ENCODE measurements at places on chromosomes 12 and 14.

GRCh38 chr12:54229624-54230212 lies 40.9 kb upstream of the SMUG1 start:
- no peak for DNase-seq

DNA sequence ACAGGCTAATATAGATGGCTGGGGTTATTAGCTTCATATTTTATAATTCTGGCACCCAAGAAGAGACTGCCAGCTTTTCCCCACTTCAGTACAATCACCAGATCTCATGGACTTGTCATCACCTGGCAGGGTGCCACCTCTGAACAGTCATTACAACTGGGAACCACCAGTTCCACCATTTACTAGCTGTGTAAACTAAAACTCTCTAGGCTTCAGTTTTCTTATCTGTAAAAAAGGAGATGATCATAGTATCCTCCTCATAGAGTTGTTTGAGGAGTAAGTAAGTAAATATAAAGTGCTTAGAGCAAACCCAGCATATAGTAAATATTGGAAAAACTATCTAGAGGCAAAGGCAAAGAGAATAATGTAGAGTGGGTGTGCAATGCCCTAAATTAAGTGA lies 19.3 kb downstream of the CPNE8 start:
- no peak for DNase-seq

GRCh38 chr14:101128478-101129321 lies 225.2 kb upstream of the RTL1 start:
- DNase-seq, result no peak

DNA sequence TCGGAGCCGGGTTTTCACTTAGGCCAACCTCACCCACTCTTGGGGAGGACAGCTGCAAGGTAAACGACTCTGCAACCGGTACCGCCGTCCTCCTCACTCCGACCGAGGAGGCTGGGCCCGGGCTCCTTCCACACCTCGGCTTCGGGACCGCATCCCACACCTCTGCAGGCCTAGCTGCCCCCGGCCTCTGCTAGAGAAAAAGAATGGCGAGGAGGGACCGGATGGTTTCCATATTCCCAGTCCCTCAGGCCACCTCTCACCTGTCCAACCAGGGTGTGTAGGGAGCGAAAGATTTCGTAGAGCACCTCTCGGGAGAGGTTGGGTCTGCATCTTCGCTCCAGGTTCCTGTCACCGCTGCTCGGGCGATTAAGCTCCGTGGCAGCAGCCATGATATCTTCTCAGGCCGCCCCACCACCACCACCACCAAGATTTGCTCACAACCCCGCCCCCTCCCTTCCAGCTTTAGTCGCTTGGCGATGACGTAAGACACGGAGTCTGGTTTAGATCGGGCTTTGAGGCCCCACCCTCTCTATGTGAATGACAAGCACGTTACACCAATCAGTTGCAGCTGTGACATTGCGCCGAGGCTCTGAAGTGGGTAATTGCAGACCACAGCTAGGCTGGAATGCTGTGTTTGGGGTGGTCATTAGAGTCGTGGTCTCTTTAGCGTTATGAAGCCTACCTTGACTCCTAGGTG lies at the start of gene MBIP:
Gene MBIP (minus strand): TSS at position 438 of the 697 bp plus-strand sequence. CDS start 49 bp downstream, at position 389.
- DNase-seq, result peak; percentile 83

- DNase-seq, result no peak
These were observed 8.5 kb upstream of the STON2 start for GRCh38 chr14:81408595-81408994.

DNA sequence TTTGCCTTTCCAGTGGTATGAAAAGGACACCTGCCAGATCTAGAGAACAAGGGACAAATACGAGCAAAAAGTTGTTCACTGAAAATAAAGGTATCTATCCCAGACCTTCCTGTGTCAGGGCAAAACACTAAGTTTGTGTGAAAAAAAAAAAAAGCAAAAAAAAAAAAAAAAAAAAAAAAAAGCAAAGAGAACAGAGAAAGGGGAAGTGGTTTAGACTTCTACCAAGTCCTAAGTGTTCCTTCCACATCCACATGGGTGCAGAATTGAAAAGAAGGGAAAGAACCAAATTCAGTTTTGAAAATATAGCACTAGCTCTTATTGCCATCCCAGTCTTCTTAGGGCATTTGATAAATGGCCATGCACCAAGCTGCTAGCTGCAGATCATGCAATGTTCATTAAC lies 41.7 kb downstream of the ZCRB1 start:
- DNase-seq, result no peak

DNA sequence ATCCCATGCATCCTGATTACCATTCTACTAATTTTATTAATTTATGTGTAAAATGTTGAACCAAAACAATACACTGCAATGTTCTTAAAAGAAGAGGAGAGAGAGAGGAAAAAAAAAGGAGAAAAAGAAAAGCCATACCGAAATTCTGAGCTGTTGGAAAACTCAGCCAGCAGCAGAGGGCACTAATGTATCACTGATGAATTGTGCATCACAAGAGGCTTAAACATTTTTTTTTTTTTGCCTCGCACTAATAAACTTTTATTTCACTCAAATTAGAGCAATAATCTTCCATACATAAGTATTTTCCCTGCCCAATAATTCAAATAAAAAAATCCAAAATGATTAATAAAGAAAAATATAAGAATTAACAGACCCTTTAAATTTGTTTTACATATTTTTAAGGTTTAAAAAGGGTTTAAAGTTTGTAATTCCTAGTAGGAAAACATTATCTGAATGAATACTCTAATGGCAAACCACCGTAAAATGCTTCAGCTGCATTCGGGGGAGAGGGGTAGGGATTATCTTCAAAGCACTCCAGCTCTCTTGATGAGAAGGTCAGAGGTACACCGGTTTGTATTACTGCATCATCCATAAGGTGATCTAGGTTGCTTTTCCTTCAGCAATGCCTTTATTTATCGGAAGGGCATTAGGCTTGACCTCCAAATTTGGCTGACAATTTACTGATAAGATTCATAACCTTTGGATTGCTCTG lies 41.9 kb downstream of the ATP23 start:
- no peak for DNase-seq

- DNase-seq, result no peak
These were observed 250.9 kb upstream of the FOXN3 start for GRCh38 chr14:89667983-89668382.

GRCh38 chr12:57016348-57016747 lies at the start of gene TAC3:
Gene TAC3 (minus strand): TSS chr12:57016529. CDS start chr12:57015797, 732 bp downstream.
- DNase-seq, result no peak

- DNase-seq, result no peak
These were observed at the start of gene ARHGEF40 for GRCh38 chr14:21070083-21070609. Gene ARHGEF40 (plus strand): TSS chr14:21070304. CDS start chr14:21070397, 93 bp downstream.

DNA sequence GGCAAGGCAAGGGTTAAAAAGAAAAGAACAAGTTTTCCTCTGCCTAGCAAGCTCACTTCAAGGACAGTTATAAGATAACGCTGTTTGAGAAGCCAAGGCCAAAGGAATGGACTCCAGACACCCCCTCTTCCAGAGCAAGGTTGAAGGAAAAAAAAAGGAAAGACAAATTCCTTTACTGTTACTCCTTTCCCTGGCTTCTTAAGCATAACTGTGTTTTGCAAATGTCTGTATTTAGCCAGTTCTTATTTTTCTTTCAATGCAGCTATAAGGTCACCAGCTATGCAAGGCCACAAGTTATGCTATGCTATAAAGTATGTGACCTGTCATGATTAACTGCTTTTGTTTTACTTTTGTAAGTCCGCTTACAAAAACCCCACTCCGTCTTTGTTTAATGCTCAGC lies 26.6 kb downstream of the ZNF410 start:
- no peak for DNase-seq

DNA sequence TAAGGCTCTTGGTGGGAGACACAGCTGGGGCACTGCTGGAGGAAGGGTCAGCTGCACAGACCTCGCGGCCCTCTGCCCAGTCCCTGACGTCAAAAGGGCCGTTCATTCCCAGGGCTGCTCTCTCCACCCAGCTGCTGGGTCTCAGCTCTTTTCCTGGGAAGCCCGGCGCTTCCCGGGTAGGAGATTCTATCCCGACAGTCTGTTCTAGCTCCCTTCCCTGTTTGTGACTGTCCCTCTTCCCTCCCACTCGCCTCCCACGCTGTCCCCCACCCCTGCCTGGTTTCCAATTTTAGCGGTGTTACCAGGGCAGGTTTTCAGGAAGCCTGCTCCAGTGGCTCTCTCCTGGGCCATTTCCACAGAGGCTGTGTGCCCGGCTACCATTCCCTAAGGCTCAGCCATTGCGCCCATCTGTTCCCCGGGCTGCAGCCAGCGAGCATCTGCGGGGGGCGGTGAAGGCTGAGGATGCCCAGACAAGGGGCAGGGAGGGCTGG lies 186.6 kb downstream of the CACNA1C start:
- DNase-seq, result no peak

GRCh38 chr14:72686101-72686500 lies 207.8 kb downstream of the DPF3 start:
- DNase-seq, result no peak

DNA sequence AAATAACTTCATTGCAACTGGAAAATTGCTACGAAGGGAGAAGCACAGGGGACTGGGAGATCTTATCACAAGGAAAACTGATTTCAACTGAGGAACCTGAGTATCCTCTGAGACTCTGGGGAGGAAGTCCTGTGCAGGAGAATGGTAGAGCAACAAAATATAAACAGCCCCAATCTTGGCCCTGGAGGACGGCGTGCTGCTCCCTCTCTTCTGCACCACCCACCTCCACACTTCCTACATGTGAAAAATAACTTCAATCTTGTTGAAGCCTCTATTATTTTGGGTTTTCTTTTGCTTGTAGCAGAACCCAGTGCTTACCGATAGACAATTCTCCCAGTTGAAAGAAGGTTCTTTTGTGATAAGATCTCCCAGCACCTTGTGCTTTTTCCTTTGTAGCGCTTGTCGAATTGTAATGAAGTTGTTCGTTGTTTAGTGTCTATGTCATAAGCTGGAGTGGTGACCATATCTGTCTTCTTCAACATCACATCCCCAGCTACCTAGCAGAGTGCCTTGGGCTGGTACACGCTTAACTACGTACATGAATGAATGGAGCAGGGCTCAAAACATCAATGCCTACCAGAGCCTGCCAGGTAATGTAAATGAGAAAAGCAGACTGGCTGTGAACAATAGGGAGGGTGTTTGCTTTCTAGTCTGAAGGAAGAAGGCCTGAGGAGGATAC lies 2.8 kb upstream of the CD4 start:
- DNase-seq, result no peak

GRCh38 chr14:54622192-54622958 lies 55.4 kb downstream of the SAMD4A start:
- no peak for DNase-seq

- no peak for DNase-seq
These were observed 42.9 kb downstream of the P2RX4 start for GRCh38 chr12:121252712-121253345.

DNA sequence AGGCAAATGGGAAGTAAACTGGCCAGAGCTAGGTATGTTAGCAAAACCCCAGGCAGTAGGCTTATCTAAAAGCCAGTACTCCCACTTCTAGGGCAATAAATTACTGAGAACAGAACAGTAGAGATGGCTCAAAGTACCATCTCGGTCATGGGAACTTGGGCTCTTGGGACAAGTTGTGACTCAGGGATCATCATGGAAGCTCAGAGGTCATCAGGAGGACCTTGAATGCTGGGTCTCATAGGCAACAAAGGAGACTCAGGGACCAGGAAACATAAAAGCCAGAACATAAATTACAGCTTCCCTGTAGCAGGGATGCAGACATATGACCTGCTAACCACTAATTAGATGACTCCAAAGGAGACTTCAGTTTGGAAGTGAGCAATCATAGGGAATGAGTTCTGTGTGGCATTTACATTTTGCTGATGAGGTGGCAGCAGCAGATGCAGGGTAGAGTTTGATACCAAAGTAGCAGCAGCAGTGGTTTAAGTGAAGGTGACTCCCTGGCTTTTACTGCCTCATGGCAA lies 97.6 kb upstream of the SCAF11 start:
- DNase-seq, result no peak

DNA sequence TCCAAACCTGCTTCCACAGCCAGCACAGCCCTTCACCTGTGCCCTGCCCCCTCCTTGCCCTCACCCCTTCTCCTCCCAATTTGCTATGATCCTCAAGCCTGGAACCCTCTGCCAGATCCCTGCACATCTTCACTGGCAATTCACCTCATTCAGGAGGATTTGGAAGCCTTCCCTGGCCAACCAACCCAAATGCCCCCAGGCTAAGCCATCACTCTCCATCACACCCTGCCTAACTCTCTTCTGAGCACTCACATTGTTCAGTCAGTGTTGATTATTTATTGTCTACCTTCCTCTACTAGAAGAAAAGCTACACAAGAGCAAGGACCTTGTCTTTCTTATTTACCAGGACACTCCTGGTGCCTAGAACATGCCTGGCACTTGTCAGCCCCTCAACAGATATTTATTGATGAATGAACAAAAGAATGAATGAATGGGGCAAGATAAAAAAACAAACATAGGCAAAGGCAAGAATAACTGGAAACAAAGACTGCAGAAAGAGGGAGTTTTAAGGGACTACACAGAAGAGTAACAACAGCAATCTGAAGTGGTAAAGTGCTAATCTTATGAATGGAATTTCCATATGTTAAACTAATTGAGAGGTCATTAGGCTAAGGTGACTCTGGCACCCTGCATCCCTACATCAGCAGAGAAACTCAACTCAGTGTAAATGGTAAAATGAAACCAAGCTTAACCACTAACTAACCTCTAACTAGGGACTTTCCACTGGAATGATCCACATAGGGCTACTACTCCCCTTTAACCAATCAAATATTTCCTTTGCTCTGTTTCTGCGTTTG lies 33.4 kb downstream of the TMTC1 start:
- no peak for DNase-seq

DNA sequence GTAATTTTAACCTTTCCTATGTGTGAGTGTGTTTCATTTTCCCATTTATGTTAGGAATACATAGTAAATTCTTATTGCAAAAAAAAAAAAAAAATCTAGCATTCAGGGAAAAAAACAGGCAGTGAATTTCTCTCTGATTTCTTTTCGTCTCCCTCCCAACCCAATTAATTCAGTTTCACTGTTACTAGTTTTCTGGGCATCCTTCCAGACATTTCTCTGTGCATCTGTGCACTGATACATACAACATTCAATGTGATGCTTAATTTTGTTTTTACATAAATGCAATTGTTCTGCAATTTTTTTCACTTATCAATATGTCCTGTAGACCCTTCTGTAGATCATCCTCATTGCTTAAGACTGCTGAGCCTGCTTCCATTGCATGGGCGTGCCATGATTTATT lies 694.3 kb upstream of the TBX3 start:
- no peak for DNase-seq
